ENCODE measurements at places on chromosomes 7 and 10.

- no peak for DNase-seq
Observed at GRCh38 chr7:23254051-23254681, 7.6 kb downstream of the GPNMB start.

DNA sequence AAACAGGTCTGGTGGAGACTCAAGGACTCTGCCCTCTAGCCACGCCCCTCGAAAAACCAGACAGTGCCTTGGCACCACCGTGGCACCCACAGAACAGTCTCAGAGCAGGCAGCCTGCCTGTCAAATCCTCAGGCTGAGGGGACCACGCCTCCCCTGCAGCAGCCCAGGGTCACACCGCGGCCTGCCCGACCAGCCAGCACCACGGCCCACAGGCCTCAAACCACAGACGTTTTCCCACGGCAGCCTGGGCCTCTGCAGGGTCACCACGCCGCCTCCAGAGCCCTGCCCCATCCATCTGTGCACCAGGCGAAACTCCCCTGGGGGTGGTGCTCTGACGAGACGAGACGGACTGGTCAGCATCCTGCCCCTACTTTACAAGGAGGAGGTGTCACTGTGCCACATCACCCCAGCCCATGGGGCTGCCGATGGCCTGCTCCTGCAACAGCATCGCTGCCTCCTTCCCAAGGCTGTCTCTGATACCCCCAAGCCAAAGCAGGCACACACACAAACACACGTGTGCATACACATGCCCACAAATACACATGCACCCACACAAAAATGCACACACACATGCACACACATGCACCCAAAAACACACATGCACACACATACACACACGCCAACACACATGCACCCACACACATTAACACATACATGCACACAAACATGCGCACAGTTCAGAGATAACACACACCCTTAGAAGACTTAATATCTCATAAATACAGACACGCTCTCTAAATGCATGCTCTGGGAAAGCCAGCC lies 24.6 kb downstream of the PAPOLB start:
- DNase-seq, result no peak

- no peak for DNase-seq
Observed at GRCh38 chr7:154984601-154985188, 18.2 kb downstream of the PAXIP1 start.

- no peak for DNase-seq
Observed at GRCh38 chr7:64880322-64881297, 22.5 kb upstream of the ZNF273 start.
